ENCODE measurements at places on chromosomes 2 and 18.

DNA sequence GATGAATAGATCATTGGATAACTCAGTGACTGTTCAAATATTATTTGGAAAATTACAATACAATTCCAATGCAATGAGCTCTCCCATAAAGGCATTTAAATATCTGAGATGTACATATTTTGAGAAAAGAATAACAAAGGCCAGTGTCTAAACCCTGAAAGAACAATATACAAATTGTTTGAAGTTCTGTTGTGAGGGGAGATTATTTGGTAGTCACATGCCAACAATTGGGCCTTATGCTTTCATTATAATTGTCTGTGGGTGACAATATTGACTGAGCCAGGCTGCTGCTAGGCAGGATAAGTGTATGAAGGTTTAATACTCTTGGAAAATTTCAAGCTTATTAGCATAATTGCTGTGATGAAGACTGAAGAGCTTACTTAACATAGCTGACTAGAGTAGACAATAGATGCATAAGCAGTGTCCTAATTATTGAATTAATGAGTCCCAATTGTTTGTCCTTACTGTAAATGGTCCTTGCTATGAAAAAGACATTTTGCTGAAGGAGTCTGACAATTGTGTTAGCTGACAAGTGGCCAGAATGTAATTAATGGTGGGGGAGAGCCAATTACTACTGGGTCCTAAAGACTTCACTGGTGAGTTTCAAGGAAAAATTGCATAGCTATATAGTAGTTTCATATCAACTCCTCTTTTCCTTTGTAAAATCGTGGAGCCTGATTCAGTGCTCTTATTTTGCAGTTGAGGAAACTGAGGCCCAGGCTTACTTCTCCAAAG, 5.0 kb upstream of the SMAD2 start:
- DNase-seq: no peak

DNA sequence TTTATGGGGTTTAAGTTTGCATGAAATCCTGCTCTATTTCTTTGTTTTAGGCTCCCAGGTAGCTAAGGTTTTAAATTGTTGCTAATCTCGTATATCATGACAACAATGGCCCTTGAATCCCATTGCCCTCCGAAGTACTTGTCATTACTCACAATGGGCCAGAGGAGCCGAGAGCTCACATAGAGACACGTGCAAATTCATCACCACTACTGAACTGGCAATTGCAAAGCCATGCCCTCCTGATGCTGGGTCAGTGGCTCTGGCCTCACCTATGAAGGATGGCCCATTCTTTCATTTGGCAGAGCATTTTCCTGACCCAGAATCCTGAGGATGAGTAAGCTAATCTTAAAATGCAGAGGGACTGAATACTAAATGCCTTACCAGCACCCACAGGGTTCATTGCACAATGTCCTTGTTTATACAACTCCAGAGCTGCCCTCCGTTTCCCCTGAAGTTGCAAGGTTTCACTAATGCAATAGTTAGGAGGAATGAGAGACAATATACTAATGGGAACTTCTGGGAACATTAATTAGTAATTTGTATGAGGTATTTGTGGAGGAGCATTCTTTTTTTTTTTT, 71.6 kb upstream of the GAREM1 start:
- DNase-seq: peak; percentile 62

DNA sequence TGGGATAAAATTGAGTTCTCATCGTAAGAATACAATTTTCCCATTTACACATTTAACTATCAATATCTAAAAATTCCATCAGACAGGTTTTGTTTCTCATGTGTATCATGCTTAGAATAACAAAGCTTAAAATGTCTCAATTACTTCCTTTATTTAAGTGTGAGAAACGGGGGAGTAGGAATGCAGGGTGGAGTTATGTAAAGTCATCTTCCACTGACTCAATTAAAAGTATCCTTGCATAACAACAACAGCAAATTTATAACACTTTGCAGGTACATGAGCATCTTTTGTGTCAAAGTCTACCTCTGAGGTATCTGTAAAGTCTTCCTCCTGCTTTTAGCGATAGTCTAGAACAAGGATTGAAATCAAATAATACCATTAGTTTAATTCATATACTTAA, 327.1 kb downstream of the EPHA4 start:
- DNase-seq: no peak

DNA sequence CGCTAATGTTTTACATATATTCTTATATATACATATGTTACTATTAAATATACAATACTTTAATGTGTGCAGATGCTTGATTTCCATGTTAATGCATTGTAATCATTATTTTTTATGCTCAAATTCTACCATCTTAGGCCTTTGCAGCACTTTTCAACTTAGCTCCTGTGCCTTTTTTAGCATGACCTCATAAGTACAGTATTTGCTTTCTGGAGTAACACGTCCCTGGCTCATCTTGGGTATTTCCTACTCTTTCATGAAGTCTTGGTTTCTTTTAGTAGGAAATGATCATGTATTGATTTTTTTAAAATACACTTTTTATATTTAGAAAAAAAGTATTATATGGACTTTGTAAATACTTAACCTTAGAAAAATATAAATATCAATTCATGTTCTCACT, 36.5 kb downstream of the CAB39 start:
- DNase-seq: no peak

- no peak for DNase-seq
Measured at GRCh38 chr2:194822657-194823056, 834.4 kb upstream of the SLC39A10 start.

- no peak for DNase-seq
Measured at GRCh38 chr2:142536492-142536891, 341.0 kb upstream of the KYNU start.

DNA sequence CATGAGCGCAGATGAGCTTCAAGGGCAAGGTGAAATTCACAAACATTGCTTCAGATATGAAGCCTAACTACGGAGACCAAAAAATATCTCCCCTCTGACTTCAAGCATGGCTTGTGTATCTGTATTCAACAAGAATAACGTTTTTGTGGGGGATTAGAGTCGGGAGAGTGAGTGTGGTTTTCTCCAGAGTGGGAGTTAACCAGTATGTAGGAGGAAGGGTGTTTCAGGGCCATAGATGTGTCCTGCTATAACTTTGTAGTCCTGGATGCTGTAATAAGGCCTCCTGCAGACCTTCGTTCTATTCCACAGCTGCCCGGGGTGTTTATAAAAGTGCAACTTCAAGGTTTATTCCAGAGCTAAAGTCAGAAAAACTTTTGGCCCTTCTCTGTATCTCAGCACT, 12.9 kb upstream of the C2orf74 start:
- DNase-seq: no peak

DNA sequence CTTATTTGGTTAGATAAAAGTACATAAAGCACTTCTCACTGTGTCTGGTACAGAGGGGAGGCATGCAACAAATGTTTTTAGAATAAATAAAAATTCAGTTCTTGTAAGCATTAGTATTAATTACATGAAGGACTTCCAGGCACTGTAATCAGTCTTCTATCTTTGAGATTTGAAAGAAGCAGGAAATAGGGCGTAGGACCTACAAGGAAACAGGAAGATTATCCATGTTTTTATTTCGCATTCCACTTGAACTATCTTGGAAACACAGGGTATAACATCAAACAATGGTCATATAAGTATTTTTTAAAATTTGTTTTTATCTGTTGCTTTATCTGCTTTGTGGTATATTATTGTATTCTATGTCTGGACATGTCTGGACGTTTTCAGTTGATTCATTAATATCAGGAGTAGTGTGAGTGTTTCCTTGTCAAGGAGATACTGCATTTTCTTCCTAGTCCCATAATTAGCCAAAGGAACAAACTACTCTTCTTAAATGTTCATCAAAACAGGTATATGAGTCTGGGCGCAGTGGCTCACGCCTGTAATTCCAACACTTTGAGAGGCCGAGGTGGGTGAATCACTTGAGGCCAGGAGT, 32.5 kb downstream of the BMPR2 start:
- no peak for DNase-seq

- DNase-seq: no peak
Measured at GRCh38 chr2:46801731-46802664, 113.6 kb downstream of the MCFD2 start.

- no peak for DNase-seq
Measured at GRCh38 chr18:51563396-51563795, 365.9 kb upstream of the MEX3C start.

DNA sequence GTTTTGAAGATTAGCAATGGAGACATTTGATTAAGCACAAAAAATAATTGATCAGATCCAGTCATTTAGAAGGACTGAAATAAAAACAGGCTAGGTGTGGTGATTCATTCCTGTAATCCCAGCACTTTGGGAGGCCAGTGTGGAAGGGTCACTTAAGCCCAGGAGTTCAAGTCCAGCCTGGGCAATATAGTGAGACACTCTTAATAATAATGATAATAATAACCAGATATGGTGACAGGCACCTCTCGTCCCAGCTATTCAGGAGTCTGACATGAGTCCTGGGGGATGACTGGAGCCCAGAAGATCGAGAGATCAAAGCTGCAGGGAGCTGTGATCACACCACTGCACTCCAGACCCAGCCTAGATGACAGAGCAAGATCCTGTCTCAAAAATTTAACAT, 3.5 kb upstream of the FN1 start:
- DNase-seq: no peak

DNA sequence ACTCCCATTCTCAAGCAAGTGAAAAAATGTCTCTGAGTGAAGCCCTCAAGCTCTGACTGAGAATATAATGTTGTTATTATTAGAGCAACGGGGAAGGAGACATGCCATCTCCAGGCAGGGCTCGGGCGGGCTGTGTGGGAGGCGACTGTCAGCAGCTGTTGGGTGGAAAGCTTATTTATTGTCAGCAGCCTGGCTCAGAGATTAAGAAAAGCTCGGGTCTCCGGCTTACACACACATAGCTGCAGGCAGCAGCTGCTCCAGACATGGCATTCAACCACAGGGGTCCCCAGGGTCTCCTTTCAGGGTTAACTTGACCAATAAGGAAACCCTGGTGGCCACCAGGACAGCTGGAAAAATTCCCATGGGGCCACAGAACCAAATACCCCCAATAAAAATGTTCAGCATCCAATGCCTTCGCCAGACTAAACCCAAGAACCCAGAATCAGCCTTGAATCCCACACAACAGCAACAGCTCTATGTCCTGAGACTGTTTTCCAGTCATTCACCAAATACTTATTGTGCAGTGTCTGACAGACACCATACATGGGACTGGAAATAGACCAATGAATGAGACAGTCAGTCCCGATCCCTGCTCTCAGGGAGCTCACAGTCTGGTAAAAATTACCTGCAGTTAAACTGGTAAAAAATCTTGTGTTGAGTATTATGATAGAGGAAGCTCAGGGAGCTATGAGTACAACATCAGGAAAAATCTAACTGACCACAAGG, 70.5 kb upstream of the RTN4 start:
- no peak for DNase-seq

DNA sequence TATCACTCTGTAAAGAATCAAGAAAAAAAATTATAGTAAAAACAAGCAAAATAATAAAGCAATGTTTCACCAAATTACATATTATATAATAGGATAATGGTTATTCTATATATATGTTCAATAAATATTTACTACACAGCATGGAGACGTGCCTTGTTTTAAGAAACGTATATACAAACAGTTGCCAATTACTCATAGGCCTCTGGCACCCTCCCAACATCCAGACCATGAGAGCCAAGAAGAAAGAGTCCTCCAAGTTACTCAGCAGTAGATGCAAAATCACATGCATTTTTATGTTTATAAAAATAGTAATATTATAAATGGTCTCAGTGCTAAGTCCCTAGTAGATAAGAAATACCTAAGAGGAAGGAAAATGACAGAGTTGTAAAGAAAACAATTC, 64.8 kb downstream of the REV1 start:
- peak; percentile 79 for DNase-seq

DNA sequence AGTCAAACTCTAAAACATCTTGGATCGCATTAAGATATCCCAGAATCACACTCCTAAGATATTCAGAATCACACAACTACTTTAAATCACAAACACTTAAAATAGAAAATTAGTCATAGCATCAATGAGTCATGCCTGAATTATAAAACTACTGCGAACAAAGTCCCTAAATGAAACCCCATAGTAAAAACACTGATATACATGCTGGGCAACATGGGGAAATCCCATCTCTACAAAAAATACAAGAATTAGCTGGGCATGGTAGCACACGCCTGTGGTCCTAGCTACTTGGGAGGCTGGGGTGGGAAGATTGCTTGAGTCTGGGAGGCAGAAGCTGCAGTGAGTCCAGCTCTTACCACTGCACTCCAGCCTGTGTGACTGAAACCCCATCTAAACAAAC, 101.7 kb downstream of the COBLL1 start:
- peak; percentile 29 for DNase-seq

- DNase-seq: no peak
Measured at GRCh38 chr2:60213865-60214625, 339.4 kb downstream of the BCL11A start.

DNA sequence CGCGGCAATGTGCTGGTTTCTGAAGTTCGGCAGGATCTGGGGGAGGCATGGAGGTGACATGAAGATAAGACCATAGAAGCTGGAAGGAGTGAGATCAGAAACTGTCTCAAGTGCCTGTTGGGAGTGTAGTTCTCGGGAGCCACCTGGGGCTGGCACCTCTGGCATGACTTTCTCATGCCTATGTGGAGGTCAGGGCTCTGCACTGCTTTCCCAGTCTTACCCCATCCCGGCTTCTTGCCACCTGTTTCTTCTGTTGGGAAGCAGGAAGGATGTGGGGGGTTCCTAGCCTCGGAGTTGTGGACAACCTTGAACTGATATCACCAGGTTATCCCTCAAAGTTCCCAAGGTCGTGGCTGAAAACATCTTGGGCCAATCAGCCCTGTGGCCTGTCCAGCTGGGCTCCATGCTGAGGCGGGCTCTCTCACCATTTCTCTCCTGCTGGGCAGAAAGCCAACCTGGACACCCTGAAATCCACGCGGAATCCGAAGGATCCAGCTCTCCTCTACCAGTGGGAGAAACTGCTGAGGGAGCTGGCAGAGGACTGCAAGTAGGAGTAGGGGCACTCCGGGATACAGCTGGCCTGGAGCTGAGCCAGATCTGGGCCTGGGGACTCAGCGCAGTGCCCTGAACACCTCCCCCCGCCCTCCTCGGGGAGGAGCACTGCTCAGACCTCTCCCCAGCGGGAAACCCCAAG, 42.5 kb downstream of the FER1L5 start:
- no peak for DNase-seq

- no peak for DNase-seq
Measured at GRCh38 chr2:165674780-165675179, 119.3 kb downstream of the GALNT3 start.
